Activated T-cell treated with anti-CD3 and anti-CD28 coated beads, Interleukin-2, amount 50 U/mL, for 4 hours (primary cell): ENCODE measurements at places on chromosomes 2 and 18. TPM values are rescaled to one million over a fixed set of nuclear protein-coding genes. Genes with fewer than 3 reads are reported as not detected.
A peak's percentile ranks its signal among the peaks of the same experiment; 100 is the strongest.

DNA sequence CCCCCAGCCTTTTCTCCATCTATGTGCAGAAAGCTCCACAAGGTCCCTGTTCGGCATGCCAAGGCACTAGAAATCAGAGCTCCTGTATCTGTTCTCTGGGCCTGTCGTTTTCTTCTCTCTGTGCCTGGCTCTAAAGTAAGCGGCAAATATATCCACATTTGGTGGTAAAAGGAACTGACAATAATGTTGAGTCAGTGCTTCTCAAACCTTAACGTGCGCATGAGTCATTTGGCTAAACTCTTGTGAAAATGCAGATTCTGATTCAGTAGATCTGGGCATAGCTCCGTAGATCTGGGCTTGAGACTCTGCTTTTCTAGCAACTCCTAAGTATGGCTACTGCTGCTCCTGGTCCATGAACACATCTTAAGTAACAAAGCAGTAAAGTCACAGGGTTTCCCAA, 16.5 kb upstream of the ACSL3 start:
- no peak for DNase-seq

DNA sequence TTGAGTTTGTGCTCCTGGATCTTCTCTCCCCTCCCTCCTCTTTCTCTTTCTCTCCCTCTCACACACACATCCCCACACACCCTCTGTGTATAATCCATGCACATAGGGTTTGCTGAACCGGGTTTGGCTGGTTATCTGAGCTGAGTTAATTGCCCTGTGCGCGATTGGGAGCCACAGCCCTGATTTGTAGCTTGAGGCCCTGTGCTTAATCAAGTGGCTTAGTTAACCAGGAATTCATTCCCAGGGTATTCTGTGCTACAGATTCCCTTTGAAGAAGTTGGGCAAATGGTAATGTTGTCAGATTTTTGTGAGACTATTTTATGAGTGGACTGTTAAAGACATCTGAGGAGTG, 6.2 kb downstream of the PARD3B start:
- DNase-seq: no peak

- DNase-seq: no peak
Observed at GRCh38 chr2:171880774-171881173, 13.3 kb downstream of the SLC25A12 start.

DNA sequence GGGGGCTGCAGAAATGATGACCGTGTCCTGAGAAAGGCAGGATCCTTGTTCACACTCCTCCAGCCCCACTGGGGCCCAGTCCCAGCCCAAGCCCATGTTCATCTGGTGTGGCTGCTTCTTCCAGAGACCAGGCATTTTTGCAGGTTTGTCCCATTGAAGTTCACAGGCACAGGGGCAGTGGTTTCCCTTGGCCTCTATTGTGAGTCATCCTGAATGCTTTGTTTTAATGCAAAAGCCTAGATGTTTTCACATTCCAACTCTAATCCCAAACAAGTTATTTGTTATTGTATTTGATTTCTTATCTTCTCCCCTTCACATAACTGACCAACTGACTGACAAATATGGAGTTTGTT, 426.4 kb upstream of the ID2 start:
- no peak for DNase-seq

DNA sequence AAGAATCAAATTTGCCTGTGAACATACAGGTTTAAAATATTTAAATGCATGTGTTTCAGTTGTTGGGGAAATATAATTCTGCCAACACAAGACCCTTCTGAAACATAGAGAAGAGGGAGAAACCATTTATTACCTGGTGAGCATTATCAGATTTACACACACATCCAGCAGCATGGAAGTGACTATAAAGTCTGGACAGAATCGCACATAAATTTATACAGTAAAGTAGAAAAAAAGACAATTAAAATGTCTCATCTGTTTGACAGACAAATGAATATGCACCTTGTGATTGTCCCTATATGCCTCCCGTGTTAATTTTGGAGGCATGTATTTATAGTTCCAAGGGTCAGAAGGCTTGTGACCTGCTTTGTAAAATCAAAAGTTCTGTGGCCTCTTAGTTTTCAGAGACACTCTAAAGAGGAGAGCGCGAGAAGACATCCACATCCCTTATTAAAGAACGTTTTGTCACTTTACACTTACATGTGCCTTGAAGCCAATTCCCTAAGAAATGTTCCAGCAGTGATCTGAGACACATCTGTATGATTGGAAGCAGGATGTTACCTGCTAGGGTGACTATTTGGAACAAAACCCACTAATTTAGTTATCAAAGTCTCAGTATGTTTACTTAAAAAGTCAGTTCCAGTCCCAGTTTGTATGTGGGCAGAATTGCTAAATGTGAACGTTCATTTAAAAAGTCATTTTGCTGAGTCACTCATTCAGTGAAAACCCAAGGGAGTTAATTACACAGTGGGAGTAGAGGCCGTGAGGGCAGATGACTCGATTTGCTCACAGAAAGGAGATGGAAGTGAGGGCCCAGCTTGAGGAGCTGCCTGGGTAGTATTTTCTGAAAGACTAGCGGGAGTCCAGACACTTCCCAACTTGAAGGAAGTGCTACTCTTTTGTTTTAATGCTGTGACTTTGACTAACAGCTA, 527.6 kb upstream of the MEX3C start:
- DNase-seq: no peak

DNA sequence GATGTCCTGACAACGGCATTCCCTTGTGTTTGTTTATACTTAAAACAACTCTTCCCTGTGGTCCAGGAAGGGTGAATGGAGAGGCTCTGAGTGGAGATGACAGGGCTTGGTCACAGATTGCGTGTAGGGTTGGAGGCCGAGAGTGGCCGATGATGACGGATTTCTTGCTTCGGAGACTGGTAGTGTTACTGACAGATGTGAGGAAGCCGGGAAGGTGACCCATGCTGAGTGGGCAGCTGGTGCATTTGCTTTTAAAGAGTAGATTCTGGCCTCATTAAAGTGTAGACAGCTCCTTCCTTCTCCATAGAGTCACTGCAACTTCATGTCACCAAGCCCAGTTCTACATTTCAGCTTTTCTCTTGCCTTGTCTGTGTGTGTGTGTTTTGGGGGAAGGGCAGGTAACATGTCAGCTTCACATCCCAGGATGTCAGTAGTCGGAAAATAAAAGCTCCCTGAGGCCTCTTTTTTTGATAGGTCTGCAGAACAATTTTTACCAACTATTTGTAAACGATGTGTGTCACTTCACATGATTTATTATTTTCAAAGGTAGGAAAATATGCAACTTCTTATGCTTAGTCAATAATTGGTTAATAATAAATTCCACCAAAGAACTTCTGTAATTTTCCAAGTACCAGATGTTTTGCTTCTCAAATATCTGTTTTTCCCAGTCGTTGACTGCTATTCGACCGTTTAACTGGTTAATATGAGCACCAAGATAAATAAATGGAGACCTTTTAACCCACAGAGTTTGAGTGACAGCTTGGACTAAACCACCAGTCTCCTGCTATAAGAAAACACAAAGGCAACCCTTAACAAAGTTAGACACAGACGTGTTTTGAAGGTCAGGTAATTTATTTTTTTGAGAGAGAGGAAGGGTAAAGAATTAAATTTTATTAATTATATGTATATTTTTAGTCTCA, 436.9 kb downstream of the SLC4A3 start:
- no peak for DNase-seq

DNA sequence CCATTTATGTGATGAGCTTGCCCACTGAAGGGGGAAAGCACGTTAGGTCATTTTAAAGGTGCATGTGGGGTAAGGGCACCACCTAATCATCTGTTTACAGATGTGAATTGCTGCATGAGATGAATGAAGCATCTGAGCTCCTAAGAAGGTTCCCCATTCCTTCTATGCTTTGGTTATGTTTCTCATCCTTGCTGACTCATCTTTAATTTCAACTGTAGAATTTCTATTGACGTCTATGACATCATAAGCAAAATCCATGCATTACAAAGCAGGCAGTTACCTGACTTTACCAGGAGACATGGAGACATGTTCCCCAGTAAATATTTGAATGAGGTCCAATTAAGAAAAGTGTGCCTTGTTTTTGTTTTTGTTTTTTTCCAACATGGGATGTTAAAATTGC, 2.8 kb downstream of the SNTG2 start:
- DNase-seq: no peak

- DNase-seq: no peak
Observed at GRCh38 chr2:42382144-42382543, 21.1 kb upstream of the COX7A2L start.

DNA sequence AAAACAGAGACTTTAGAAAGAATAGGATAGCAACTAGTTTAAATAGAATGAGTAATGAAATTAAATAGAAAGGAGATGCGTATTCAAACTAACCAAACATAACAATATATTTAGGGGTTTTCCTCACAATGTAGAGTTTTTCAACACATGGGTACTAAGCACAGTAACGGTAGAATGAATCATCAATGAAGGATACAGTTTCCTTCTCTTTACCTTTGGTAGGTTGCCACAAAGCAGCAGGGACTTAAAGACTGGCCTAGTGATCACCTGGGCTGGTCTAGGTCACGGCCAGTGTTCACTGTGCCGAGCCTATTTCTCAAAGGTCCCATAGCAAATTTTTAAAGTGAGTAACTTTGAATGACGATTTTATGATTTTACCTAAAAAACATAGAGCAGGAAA, 311.7 kb downstream of the XIRP2 start:
- no peak for DNase-seq

- DNase-seq: peak; percentile 53
Observed at GRCh38 chr18:11733031-11733430, 44.0 kb downstream of the GNAL start.

- no peak for DNase-seq
Observed at GRCh38 chr18:79251021-79251420, 144.7 kb upstream of the NFATC1 start.

GRCh38 chr2:11123856-11124759, 31.2 kb upstream of the SLC66A3 start:
- DNase-seq: peak; percentile 44

DNA sequence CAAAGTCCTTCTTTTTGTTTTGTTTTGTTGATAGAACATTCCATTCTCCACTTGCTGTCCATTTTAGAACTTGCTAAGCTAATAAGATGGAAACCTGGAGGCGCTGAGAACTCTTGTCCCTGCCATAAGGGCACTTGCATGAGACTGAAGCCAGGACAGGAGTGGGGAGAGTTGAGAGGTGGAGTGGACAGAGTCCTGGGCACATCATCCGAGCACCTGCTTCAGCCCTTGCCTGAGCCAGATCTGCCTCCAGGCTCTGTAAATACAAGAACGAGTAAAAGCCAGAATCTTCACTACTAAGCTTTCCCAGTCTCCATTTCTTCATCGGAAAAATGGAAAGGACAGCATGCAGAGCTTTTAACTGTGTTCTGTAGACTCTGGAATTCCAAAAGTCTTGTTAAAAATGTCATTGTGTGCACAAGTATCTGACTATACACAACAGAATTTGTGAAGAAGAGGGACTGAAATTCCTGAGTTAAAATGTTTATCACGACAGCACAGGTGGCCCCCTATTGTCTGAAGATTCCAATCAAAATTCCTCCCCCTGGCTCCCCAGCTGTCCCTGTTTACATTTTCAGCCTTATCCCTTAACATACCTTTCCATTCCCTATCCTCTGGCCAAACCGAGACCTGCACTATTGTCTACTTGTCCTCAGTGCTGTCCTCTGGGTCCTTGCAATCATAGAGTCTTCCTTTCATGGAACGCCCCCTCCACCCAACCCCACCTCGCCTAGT, 498.2 kb upstream of the TNP1 start:
- DNase-seq: no peak

DNA sequence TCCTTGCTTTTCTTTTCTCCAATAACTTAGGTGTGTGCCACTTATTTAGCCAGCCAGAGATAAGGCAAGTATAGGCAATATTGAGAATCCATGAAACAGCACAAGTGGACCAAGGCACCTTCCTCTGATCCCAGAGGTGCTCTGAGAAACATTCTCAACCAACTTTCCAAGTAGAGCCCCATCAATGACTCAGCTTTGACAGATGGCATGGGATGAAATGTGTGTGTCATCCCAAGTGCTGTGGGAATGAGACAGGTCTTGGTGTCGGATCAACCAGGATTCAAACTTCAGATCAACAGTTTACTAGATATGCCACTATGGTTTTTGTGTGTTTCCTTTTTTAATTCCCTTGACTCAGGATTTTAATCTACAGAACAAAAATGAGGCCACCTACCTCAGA, 164.0 kb downstream of the GRB14 start:
- no peak for DNase-seq

DNA sequence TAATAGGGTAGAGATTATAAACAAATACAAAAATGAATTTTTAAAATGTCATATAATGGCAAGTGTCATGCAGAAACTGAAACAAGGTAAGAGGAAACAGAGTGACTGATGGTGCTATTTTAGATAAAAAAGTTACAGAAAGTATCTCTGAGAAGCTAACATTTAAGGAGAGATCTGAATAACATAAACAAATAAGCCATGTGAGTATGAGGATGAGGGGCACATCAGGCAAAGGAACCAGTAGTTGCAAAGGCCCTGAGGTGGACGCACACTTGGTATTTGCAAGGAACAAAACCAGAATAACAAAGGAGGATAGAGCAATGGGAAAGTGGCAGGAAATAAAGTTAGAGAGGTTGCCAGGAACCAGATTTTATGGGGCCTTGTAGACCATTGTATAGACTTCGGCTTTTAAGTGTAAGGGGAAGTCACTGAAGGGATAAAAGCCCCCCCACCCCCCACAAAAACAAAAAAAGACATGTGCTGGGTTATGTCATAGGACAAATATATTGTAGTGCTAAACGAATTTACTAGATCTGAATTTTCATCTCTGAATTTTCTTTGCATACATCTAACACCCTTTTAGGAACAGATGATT, 159.2 kb downstream of the DTNB start:
- DNase-seq: no peak

DNA sequence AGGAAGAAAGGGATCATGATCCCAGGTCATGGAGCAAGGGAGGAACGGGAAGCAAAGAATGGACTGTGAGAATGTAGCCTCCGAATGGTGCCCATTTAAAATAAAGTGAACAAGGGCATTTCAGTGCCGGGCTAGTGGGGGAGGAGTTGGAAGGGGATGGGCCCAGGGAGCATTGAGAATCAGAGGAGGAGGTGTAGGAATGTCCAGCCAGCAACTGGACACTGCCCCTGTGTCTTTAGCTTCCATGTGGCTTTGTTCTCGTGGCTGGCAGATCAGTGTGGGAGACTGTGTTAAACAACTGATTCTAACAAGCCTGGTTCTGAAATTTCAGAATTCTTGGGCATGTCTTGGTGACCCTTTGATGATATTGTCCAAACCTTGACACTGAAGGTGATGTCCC, 1.4 kb upstream of the RNF103 start:
- DNase-seq: no peak

DNA sequence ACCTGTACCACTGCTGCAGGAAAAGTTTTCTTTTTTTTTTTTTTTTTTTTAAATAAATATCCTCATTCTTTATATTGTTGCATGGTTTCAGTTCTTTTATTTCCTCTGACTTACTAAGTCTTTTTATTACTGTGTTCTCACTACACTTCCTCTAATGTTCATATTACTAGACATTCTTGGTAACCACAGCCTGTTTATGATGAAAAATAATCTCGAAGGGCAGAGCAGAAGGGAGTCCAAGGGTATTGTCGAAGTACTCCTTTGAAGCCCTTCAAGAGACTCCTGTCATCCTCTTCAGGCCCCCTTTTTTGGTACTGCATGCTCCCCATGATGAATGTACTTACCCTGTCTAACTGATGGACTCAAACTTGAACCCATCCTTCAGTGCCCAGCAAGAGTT, 61.2 kb downstream of the RND3 start:
- no peak for DNase-seq

Gene C2orf66
- not detected for total RNA-seq

Gene KATNAL2
- 0.54 TPM for total RNA-seq

Gene SIX2
- total RNA-seq: not detected

Gene GCC2
- 28.0 TPM for total RNA-seq

Gene TCF23
- total RNA-seq: not detected

Gene FHOD3
- 0.13 TPM for total RNA-seq

Gene WNT10A
- 1.4 TPM for total RNA-seq
